Glomerular endothelial cell (primary cell): ENCODE measurements at places on chromosomes 2 and 18.

- no peak for DNase-seq
Observed at GRCh38 chr2:68878071-68878711, 7.0 kb upstream of the BMP10 start.

- no peak for DNase-seq
Observed at GRCh38 chr2:159012142-159012541, 43.7 kb downstream of the TANC1 start.

DNA sequence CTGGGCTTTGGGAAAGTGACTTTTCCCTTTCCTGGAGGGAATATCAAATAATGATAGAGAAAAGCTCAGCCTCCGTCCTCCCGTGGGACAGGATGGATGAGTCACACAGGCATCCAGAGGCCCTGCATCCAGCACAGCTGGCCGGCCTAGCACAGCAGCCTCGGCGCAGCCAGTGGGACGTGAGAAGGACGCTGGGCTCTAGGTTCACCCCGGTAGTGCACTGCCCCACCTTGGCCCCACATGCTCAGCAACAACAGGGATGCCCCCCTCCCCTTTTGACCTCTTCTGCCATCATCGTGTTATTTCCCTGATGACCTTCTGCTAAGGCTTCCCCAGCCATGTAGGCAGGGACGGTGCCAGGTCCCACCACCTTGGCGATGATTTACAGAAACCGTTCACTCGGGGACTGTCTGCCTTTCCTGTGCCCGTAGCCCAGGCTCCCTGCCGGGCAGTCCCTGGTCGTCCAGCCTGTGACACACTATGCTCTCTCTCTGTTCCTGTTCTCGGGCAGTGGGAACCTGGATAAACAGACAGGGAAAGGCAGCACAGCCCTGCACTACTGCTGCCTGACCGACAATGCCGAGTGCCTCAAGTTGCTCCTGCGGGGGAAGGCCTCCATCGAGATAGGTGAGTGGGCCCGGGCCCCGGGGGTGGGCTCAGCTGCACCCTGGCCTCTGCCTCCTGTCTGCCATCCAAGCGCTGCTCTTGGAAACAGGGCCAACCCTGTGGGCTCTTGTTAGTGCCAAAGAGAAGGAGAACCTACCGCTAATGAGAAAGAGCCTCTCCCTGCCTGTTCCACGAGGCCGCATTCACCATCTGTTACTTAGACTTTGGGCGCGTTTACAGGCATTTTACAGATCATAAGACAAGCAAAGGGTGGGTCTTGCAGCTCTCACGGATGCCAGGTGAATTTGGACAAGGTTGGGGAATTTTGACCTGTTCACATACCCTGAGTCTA lies 44.6 kb downstream of the ITGB1BP1 start:
- peak; percentile 34 for DNase-seq

- no peak for DNase-seq
Observed at GRCh38 chr2:173045181-173045580, 30.5 kb upstream of the MAP3K20 start.

DNA sequence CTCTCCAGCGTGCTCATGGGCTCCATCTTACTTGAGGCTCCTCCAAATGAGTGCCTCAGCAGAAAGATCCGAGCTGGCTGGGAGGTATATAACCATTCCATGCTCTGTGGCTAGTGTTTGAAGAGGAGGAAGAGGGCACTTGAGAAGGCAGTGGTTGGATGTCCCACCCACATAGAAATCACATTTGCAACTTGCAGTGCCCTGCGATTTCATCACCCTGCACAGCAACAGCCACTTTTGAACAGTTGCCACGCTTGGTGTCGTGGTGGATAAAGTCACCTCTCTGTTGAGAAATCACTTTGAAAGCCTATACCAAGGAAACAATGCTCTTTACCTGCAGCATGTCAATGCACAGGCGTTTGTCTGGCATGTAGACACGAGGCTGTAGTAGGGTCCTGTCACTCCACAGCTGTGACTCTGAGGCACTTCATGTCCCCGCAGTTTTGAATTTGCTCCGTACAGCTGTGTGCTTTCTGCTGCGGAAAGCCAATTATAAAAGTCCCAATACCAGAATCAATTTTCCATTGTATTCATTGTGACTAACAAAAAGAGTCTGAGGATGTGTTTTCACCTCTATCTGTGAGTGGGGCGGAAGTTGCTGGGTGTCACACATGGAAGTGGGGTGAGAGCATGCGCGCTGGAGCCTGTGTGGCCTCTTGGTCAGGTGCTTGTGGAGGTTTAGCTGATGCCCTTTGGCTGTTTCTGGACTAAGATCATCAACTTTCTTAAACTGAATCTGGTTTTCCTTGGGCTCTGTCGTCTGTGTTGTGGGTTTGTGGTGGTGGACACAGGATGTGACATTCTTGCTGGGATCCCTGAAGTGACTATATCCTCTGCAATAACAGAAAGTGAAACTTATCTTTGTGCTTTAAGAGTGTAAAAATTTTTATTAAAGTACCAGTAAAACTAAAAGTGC lies 2.8 kb downstream of the CNDP2 start:
- no peak for DNase-seq

- no peak for DNase-seq
Observed at GRCh38 chr2:60972889-60973656, 44.4 kb upstream of the PEX13 start.

- no peak for DNase-seq
Observed at GRCh38 chr18:23523429-23524212, 20.3 kb downstream of the RMC1 start.

- DNase-seq = no peak
Observed at GRCh38 chr18:70037431-70038061, 89.9 kb upstream of the CD226 start.

- no peak for DNase-seq
Observed at GRCh38 chr2:85605406-85606115, 3.1 kb upstream of the TMEM150A start.

GRCh38 chr2:232795920-232796319 lies 19.6 kb upstream of the KCNJ13 start:
- no peak for DNase-seq

GRCh38 chr2:146457221-146457620 lies 1387.6 kb upstream of the ACVR2A start:
- no peak for DNase-seq

DNA sequence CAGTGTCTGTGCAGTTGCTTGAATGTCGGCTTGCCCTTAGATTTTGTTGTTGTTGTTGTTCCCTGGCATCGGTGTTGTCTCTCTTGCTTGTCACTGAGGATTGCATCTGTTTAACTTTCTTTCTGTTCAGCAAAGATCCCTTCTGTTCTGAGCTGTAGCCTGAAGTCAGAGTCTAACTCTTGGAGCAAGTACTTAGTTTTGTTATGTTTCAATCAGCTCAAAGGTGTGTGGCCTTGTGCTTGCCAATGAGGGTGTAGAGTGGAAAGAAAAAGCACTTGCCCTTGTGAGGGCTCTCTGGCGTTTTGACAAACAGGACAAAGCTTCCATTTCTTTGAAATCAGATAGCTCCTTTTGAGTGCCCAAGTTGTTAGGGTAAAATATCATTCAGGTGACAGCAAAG lies 757.1 kb upstream of the CDH7 start:
- no peak for DNase-seq

DNA sequence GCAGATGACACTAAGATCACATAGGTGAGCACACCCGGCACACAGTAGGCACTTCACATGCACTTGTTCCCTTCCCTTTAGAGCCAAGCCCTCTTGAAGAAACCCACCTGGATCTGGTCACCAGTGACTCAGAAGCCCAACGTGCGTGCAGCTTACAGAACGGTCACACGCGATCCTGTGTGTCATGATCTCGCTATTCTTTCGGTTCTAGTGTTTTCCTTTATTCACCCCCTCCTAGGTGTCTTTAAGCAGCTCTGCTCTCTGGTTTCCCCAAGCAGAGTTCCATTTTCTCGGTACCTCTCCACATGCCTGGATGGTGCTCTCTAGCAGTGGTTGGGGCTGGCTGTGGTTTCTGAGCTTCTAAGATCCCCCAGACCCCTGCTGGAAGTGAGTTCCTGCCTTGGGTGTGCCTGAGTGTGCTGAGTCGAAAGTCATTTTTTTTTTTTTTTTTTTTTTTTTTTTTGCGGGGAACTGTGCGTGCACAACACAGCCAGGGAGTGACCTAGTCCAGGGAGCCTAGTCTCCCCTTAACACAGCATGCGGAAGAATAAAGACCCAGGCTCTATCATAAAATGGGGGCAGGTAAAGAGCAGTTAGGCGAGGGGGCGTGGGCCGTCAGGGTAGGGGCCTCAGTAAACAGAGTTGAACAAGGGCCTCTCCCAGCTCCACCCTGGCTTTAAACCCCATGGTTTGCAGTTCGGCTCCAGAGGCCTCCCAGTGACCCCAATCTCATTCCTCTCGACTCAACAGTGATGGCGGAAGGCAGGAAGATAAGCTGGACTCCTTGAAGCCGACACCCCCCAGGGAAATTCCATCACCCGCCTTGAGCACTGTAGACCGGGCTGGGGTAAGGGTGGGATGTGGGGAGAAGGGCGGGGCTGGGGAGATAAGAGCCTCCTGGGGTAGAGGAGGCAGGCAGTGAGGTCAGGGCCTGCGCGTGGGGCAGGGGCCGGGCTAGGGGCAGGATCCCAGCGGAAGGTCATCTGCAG lies 29.8 kb upstream of the DNMT3A start:
- DNase-seq = no peak
